ENCODE measurements at places on chromosomes 2 and 18.

- DNase-seq: no peak
Observed at GRCh38 chr2:122639711-122640110, 884.3 kb downstream of the TSN start.

DNA sequence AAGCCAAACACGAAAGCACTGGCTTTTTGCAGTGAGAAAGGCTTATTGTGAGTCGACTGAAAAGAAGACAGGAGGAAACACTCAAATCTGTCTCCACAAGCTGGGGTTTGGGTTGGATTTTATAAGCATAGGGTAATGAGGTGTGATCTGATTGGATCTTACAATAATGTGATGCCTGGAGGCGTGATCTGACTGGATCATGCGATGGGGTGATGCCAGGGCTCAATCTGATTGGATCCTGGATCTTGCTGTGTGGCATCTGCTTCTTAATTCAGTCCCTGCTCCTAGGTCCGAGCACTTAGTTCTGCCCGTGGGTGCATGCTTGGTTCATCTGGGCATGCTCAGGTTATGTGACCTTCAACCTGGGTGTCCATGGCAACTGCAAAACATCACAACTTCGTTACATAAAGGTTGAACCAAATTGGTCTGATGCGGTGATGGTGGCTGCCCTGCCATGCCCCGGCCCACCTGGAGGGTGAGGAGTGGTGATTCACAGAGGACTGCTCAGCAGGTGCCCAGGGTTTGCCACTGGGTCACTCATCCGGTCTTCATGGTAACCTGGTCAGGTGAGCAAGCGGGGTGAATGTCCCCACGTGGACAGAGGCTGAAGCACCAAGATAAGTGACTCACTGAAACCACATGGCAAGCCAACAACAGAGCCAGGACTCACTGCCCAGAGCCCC lies 111.0 kb downstream of the KCNF1 start:
- DNase-seq: no peak

DNA sequence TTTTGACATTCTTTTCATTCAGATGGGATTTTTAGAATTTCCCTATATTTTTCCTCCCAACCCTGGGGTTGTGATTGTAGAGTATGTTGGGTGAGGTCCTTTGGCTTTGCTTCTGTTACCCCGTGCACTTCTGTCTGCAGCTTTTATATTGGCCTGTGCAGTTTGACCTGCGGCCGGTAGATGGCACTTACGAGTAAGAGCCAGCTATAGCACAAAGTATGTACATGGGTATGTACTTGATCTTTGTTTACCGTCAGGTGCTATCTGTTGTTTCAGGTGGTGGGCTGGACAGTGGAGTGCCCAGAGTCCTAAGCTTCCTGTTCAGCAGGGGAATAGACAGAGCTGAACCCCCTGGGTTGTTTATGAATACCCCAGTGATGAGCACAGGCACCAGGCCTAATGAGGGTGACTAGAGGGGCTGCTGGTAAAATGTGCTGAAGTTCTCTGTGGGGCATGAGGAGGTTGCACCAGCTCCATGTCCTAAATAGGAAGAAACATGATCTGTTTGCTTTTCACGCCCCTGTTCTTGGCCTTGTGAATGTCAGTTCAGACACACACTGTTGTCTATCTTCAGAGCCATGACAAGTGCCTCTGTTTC lies 58.9 kb upstream of the THUMPD2 start:
- DNase-seq: peak; percentile 61

DNA sequence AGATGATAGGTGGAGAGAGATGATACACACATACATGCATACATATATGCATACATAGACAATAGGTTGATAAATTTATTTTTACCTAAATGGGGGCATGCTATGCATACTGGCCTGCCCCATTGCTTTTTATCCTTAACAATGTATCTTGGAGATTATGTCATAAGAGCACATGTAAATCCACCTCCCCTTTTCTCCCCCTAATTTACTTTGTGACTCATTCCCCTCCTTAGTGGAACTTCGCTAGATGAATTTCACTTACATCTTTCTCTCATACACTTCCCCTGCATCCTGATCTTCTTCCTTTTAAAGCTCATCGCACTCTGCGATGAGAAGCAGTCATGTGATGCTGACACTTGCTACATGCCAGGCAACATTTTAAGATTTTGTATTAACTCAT lies 223.6 kb downstream of the C1D start:
- no peak for DNase-seq

DNA sequence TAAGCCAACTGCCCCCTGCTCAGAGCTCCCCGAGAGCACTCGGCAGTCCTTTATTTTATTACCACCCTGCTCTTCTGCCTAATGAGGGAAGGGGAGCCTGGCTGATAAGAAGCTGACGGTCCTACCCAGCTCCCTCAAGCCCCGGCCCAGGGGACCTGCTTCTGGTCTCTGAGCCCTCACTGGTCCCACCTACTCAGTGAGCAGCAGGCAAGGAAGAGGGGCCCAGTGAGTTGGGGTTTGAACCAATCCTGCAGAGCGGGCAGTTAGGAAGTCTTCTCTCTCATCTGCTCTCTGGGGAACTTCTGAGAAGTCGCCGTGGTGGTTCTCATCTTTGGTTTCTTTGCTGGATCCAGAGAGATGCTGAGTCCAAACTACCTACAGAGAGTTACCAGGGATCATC lies 218.9 kb downstream of the NDUFA10 start:
- DNase-seq: no peak

DNA sequence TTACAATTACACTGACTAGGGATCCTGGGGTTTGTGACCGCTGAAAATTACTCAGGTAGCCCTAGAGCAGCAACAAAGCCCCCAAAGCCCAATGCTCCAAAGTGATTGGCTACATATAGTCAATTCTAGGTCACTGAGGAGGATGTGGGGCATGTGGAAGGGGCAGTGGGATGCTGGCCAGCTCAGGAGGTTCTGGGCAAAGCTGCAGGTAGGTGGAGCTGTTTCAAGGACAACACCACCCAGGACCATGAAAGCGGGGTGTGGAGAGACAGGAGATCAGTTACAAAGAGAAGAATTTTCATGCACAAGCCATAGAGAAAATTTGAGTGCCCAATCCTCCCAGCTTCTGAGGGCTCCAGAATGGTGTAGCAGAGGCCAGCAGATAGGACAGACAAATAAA lies 75.0 kb upstream of the CCDC85A start:
- no peak for DNase-seq

DNA sequence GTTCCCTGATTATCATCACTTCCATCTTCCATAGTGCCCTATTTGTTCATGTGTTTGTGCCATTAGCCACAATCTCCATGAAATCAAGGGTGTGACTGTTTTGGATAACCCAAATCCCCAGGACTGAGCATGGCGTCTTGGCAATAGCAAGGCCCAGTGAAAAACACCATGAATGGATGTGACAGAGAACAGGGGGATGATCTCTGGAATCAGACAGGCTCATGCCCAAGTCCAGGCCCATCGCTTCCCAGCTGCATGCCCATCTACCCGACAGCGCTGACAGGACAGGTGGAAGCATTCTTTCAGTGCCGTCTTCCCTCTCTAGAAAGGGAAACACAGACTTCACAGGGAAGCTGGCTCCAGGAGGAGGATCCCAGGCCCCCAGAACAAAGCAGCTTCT lies 50.0 kb downstream of the HDLBP start:
- no peak for DNase-seq

DNA sequence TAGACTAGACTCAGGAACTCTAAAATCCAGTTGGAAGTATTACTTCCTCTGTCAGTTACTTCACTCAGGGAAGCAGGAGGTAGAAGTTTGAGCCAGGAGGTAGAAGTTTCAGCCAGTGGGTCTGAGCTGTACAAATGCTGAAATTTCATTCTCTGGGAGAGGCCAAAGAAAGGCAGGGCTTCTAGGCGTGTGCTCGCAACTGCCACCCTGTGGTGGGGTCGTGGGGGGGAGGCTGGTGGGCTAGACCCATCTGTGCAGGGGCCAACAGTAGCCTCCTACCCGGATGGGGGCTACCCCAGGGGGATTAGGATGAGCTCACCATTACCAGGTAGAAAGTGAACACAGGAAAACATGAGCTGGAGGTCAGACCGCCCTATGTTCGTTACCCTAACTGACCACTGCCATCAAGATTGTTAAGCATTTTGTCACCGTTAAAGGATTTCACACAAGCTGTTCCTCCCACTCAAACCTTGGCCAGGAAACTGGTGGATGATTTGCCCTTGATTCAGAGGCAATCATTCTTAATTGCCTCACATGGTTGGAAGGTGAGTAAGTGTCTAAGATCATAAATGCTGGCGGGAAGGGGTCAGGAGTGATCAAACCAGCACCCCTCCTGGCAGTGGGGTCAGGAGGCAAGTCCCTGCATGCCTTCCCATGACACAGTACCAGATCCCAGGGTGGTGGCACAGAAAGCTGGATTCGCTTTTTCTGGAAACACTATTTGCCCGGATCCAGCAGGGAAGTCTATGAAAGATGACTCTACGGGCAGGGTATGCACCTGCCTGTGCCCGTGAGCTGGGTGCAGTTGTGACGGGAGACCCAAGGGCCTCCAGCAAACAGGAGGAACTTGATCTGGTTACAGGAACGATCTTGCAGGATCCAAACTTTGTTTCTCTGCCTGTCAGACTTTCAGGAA lies 5.2 kb upstream of the FHL2 start:
- DNase-seq: no peak

All from SHP77 (cell line).